Neural progenitor cell (in vitro differentiated cells): ENCODE measurements at places on chromosomes 1 and 21.

DNA sequence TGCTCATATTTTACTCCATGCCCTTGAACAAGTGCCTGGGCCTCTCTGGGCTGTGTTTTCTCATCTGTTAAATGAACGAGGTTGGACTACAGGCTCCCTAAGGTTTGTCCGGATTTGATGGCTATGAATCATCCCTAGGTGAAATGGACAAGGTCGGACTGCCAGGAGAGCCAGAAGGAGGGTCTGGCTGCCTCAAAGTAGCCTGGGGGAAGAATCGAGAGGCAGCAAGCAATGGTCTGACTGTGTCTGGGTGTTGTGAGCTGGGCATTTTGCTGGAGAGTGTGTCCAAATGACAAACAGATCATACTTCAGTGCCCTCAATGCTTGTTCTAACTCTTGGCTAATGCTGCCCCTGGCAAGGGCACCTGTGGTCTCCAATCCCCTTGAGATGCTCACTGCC, 730.9 kb downstream of the PTPRU start:
- DNase-seq = no peak

- no peak for DNase-seq
These were observed 272.9 kb upstream of the CSF3R start for GRCh38 chr1:36755303-36756230.

DNA sequence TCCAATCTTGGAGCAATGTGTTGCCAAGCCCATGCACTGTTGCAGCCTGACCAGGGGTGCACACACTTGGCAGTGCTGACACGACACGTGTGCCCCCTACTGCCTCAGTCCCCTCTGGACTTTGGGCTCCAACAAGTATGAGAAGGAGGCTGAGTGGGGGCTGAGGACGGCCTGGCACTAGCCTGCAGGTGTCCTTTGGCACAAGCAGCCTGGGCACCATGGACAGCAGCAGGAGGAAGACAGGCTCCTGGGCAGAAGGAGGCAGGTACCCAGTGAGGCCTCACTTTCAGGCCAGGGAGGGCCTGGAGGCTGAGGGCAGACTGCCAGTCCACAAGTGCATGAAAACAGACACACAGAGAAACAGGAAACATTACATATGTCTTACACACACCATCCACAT, 1702.9 kb upstream of the B3GALT2 start:
- DNase-seq = no peak

- no peak for DNase-seq
These were observed 103.0 kb downstream of the KCNJ15 start for GRCh38 chr21:38359835-38360234.

- peak; percentile 30 for DNase-seq
These were observed 5.2 kb downstream of the H6PD start for GRCh38 chr1:9239622-9240401.

DNA sequence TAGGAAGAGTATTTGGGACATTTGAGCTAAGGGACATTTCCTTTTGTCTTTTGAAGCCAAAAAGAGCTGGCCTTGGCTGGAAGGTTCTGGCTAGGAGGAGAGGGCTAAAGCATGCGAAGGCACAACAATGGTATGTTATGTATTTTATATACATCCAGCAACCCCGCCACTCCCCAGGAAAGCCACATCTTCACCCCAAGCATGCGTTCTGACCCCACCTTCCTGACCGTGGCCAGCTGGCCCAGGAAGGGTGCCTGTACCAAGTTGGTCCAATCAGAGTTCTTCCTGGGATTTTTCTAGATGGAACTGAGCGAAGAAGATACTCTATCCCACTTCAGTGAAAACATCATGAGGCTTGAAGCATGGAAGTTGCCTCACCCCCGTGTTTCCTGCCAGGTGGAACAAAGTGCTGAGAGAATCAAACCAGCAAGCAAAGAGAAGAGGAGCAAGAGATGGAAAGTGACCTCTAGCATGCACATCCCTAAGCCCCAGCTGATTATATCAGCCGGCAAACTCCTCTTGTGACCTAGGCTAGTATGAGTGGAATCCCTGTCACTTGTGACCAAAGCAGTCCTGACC, 82.7 kb downstream of the BCAR3 start:
- DNase-seq = no peak

- no peak for DNase-seq
These were observed 62.4 kb downstream of the CLEC20A start for GRCh38 chr1:178434360-178434759.

- no peak for DNase-seq
These were observed 127.6 kb upstream of the DAB1 start for GRCh38 chr1:57551476-57551875.
